ENCODE measurements at places on chromosomes 6 and 20.

- DNase-seq = no peak
These were observed at the start of gene EYS for GRCh38 chr6:65707126-65707826. TSS of gene EYS (minus strand) at chr6:65707226. CDS start at chr6:65495410, 211,816 bp downstream.

GRCh38 chr20:58542411-58543095, 27.4 kb upstream of the APCDD1L start:
- no peak for DNase-seq

DNA sequence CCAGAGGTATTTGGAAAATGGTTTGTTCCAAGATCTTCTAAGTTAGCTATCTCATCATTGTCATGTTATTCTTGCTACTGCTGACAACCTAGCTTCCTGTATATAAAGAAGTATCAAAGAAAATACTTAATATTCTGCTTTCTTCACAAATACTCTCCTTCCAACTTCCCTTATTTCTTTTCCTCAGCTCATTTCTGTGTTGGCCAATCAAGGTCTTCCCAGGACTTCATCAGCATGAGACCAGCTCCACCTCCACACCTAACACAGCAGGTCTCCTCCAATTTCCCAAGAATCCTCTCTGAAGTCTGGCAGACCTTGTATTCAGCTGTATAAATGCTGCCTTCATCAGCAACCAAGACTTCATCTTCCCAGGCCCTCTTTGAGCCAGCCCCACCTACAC, 538.6 kb upstream of the JARID2 start:
- no peak for DNase-seq

- DNase-seq = no peak
These were observed 828 bp downstream of the HCK start for GRCh38 chr20:32052778-32053362.

- no peak for DNase-seq
These were observed 130.3 kb downstream of the MMUT start for GRCh38 chr6:49332781-49333180.

DNA sequence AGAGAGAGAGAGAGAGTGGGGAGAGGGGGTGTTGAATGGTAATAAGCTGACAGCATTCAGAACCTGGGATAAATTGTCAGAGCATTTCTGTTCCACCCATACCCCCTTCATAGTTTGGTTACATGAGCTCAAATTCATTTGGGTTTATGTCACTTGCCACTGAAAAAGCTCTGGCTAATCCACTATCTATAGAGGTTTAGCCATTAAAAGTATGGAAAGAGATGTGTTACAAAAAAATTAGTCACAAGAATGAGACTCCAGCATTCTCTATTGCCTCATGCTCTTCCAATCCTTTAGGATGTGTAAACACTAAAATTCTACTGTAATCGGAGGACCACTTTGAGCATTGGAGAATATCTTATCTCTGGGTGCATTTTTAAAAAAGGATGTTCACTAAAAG, 297.6 kb upstream of the TCF21 start:
- no peak for DNase-seq

DNA sequence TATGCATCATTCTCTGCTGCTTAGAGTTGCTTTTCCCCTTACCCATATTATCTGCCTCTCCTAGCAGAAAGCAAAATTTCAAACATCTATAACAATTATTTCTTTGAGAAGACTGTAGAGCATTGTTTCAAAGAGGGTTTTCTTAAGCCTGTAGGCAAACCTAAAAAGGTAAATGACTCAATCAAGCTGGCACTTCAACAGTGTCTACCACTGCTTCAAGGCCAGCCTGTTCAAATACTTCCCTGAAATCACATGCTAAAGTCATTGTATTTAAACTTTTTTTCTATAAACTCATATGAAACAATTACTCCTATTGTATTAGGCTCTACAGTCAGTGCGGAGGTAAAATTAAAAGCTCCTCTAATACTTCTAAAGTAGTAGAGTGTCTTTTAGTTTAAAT, 87.1 kb downstream of the OGFRL1 start:
- DNase-seq = no peak

- DNase-seq = no peak
These were observed 10.5 kb downstream of the PRPH2 start for GRCh38 chr6:42711930-42712329.

DNA sequence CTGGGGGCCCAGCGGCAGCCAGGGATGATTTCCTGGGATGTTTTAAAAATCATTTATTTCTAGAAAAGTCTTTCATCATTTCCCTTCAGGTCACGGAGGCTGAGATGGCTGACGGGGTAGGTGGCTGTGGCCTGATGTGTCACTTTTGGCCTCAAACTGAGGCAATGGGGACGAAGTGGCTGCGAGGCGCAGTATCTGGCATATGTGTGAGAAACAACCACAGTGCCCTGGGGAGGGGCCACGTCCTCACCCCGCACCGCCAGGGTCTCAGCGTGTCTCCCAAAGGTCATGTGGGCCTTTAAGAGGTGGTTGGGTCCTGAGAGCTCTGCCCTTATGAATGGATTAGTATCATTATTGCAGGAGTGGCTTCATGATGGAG, 120.0 kb downstream of the CEBPB start:
- DNase-seq = no peak

GRCh38 chr20:62203378-62204030, 16.6 kb downstream of the HRH3 start:
- no peak for DNase-seq

GRCh38 chr20:52410182-52410647, 218.6 kb upstream of the ZFP64 start:
- no peak for DNase-seq

GRCh38 chr6:169236988-169237387, 16.7 kb downstream of the THBS2 start:
- DNase-seq = no peak

DNA sequence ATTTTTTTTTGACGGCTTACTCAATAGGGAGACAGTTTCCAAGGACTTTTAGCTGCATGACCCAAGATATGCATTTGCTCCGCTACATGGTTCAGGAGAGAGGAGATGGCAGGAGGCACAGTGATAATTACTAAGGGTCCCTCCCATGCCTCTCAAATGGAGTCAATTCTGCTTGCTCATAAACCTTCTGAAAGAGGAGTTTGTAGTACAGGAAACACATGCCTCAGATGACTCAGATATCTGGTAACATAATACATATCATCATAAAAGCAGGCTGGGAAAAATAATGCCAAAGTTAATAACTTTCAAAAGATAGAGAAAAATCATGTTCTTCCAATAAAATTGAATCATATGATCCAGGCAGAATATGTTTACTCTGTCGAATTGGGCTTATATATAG, 97.6 kb upstream of the DEFB112 start:
- no peak for DNase-seq

DNA sequence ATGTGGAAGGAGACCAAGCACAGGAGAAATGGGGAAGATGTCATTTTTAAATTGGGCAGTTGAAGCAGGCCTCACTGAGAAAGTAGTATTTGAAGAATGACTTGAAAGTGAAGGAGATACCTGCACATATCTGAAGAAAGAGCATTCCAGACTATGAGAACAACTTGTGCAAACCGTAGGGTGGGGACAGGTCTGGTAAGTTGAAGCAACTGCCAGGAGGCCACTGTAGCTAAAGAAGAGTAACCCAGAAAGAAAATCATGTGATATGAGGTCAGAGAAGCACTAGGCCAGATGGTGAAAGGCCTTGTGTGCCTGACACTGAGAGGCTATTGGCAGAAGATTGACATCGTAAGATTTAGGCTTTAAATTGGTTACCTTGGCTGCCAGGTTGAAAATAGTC, 4.7 kb upstream of the SUPT3H start:
- DNase-seq = no peak

DNA sequence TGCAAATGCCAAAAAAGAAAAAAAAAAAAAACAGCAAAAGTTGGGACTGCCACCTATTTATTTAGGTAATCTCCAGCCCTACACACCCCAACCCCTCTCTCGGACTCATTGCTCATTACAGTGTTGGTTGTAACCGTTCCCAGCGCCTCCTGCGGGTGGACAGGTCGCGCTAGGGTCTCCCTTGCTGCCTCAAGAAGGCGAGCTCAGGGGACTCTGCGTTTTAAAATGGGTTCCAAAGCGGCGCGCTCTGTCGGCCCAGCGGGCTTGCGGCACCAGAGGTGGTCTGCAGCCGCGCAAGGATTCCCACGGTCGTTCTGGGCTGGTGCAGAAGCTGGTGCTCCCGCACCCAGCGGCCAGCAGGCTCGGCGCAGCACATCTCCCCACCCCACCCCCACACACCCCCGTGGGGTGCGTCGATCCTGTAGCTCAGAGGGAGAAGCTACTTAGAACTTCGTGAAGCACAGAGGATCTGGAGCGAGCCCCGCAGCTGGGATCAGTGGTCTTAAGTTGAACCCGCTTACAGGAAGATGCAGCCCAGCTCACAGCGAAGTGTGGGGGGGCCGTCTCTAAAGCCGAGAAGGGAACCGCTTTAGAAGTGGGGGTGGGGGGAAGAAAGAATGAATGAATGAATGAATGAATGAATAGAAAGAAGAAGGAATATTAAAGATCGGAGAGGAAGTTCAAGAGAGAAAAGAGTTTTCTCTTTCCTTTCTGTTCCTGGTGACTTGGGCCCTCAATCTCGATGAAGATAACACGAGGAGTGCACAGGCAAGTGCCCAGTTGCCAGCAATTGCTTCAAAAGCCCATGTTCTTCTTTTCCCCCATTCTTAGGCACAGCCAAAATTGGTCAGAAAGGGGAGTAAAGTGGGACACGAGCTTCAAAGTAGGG, 780 bp downstream of the TFAP2A start:
- DNase-seq = no peak

DNA sequence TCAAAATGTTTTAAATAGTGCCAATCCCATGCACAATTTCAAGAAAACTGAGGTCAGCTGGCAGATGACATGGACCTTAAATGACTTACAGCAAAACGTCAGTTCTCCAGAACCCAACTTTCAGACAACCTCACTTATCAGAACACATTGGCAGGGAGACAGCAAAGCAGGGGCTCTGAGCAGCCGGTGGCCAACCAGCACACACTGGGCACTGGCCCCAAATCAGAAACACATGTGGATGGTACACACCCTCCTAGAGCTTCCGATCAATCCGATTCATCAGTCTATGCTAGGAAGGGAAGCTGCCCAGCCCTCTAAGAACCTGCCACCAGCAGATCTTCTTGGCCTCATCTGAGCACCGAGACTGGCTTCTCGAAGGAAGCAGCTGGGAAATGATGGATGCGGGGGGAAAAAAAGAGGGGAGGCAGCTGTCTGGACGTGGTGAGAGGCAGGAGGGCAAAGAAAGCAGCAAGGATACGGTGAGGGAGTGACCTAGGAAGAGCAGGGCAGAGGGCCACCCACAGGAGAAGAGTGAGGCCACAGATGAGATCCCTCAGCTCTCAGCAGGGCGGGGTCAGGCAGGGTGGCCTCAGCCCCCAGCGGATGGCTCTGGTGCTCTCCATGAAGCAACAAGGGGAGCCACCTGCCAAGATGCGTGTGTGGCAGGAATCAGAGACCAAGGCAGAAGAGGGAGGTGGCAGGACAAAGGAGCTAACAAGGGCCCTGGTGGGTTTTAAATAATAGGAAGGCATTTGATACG, 32.9 kb downstream of the TAF4 start:
- DNase-seq = no peak

GRCh38 chr6:72857791-72858585, 236.1 kb downstream of the KCNQ5 start:
- no peak for DNase-seq

GRCh38 chr20:61260905-61261304, 8.8 kb downstream of the CDH4 start:
- DNase-seq = no peak

- DNase-seq = no peak
These were observed 54.4 kb downstream of the GNAS start for GRCh38 chr20:58906894-58907293.

DNA sequence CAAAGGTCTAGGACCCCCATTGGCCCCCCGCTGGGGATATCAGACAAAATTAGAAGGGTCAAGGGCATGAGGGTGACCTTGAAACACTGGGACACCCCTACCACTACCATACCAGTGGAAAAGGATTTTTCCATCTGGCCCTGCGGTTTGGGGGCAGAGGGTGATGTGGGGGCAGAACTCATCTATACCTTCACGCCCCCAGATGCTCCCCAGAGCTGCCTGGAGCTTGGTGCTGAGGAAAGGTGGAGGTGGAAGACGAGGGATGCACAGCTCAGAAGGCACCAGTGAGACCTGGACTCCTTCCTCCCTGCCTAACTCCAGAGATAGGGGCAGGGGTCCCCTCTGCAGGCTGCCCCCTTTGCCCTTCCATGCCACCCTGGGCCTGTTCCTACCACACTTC, 1.1 kb downstream of the COX4I2 start:
- DNase-seq = no peak

DNA sequence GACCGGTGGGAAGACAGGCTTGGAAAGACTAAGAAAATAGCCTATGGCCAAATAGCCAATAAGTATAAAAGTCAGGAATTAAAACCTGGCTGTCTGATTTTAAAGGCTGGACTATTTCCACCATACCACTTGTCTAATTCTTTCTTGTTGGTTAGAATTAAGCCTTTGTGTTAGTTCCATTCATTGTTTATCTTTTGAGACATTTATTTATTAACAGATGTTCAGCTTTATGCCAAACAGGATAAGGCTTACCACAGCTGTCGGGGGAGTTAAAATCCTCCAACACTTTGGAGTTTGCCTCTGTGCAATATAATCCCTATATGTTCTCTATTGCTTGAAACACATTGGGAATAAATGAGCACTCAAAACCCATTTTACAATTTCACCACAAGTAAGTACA, 208.3 kb downstream of the TMEM200A start:
- no peak for DNase-seq

- no peak for DNase-seq
These were observed 47.1 kb downstream of the IRF4 start for GRCh38 chr6:438634-439170.

GRCh38 chr6:11442495-11442894, 95.1 kb upstream of the TMEM170B start:
- no peak for DNase-seq

- no peak for DNase-seq
These were observed 87.5 kb upstream of the HDAC2 start for GRCh38 chr6:114058435-114058834.

- no peak for DNase-seq
These were observed 176.8 kb downstream of the CD83 start for GRCh38 chr6:14294270-14294951.

- DNase-seq = no peak
These were observed 55.9 kb upstream of the NXT1 start for GRCh38 chr20:23294671-23295070.

- DNase-seq = no peak
These were observed 47.4 kb upstream of the DDR1 start for GRCh38 chr6:30836957-30837356.

All from amygdala (tissue), 56 donors.